ENCODE measurements at places on chromosomes 3 and 15. TPM values are rescaled to one million over a fixed set of nuclear protein-coding genes. Genes with fewer than 3 reads are reported as not detected.
A peak's percentile ranks its signal among the peaks of the same experiment; 100 is the strongest.

GREM1 gene
- not detected for total RNA-seq

ZMYND10 gene
- total RNA-seq = 0.31 TPM

DNA sequence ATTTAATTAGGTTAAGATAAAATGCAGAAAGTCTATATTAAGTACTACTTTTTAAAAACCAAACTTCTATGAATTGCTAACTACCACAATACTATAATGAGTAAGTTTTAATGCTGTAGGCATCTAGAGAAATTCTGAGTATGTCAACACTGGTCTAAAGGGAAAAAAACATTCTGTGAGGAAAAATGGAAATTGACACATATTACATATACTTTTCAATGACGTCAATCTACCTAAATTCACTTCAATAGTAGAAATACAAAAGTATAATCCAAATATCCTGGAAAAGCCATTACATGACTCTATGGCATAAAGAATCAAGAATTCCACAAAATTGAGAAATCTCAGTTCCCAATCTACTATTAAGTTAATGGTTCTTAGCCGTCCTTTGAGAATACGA is 2.2 kb downstream of the SECISBP2L start:
- no peak for DNase-seq

DNA sequence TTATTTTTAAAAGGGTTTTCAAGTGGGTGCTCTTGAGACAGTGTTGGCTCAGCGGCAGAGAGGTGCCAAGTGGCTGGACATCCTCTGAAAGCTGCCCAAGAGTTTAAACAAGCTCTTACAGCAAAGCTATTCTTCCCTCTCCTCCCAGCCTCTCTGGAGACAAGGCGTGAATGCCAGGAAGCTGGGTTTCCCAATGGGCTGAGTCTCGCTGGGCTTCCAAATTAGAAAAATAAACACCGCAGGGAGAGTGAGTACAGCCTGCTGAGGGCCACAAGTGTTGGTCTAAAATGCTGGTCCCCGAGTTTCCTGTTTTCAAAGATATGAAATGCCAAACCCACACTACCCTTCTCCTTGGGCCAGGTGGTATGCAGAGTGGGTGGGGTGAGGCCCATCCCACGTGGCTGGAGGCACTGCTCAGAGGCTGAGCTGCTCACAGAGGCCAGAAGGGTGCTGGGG is 36.4 kb downstream of the ZDHHC3 start:
- no peak for DNase-seq

GRCh38 chr3:14425581-14426304 is 23.3 kb downstream of the SLC6A6 start:
- DNase-seq = no peak

DNA sequence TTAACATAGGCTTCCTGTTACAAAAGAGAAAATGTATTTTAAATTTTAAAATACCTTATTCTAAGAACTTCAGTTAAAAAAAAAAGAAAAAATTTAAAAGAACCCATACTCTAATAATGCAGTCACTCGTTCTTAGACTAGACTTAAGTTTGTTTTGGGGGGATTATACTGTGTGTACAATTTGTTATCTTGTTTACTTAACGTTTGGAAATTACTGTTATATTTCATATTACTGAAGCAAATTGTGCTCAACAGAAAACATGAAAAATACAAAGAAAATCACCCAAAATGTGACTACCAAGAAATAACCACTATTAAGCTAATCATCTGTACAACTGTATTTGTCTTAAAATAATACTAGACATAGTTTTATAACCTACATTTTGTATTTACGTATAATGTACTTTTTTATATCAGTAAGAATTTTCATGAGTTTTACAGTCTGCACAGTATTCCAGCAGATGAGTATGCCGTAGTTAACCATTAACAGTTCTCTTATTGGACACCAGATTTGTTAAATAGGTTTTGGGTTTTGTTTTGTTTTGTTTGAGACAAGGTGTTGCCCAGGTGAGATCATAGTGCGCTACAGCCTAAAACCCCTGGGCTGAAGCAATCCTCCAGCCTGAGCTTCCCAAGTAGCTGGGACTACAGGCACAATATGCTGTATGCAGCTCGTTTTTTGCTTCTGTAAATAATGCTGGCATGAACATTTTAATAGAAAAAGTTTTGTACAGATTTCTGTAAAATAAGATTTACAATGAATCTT is 88.8 kb upstream of the CHD2 start:
- no peak for DNase-seq

- DNase-seq = peak; percentile 52
Measured at GRCh38 chr3:8571256-8571655, 69.6 kb downstream of the LMCD1 start.

Data from right atrium auricular region (tissue), 2 donors.